ENCODE measurements at places on chromosomes 3 and 15.

- DNase-seq: no peak
These were observed 852 bp downstream of the STAB1 start for GRCh38 chr3:52495777-52496602.

- no peak for DNase-seq
These were observed 27.0 kb upstream of the CD200R1L start for GRCh38 chr3:112873632-112874031.

GRCh38 chr3:4828279-4829030 is 150.8 kb upstream of the BHLHE40 start:
- no peak for DNase-seq

DNA sequence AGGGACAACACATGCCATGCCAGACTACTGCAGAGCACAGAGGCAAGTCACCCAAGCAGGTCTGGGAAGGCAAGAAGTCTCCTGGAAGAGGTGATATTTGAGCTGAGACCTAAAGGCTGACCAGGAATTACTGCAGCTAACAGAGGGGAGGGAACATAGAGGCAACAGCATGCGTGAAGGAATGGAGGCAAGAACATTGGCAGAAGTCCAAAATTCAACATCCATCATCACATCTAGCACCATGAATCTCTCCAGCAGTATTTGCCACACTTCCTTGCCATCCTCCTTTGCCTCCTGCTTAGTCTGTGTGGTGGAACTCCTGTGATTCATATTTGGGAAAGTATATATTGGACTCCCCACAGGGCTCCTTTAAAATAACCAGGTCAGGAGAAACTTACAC is 870 bp upstream of the TSEN2 start:
- no peak for DNase-seq

- no peak for DNase-seq
These were observed 11.2 kb downstream of the SOX2 start for GRCh38 chr3:181722766-181723425.

DNA sequence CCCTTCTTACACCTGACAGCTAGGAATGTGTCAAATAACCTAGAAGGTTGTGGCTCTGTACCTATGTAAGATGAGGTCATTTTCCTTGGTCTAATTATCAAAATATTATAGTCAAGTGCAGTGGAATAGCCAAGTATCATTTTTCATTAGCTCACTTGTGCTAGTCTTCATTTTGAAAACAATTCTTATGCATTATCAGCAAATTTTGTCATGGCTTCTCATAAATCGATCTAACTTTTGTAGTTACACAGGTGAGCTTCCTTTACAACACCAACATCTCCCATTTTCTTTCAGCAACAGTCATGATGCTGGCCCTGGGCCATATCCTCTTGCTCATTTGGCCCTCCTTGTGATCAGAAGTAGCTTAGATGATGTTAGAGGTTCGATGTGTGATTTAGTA is 10.3 kb downstream of the TXNRD3 start:
- DNase-seq: no peak

DNA sequence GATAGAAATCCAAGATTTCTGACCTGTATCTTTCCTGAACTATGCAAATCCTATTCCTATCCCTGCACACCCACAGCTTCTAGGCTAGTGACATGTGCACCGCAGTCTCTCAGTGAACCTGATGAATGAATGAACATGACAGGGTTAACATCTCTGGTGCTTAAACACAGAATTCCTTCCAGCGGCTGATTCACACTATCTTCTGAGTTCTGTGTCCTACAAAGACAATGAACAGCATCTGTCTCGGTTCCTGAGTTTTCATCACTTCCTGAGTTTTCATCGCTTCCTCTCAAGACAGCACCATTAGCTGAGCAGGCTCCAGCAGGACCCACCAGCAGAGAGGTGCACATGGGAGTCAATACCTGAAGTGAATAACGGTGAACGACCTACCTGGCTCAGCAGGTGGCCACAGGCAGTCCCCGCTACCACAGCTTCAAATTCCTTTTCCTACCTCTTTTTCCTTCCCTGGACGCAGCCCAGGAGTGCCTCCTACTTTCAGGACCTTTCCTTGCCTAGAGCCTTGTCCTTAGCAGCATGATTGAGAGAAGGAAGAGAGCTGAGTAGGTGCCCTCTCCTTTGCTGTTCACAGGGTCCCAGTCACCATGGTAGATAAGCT is 113.5 kb downstream of the IGF2BP2 start:
- DNase-seq: no peak

Data from effector memory CD4-positive, alpha-beta T cell (primary cell).